ENCODE measurements at places on chromosomes 3 and 15.
A peak's percentile ranks its signal among the peaks of the same experiment; 100 is the strongest.

DNA sequence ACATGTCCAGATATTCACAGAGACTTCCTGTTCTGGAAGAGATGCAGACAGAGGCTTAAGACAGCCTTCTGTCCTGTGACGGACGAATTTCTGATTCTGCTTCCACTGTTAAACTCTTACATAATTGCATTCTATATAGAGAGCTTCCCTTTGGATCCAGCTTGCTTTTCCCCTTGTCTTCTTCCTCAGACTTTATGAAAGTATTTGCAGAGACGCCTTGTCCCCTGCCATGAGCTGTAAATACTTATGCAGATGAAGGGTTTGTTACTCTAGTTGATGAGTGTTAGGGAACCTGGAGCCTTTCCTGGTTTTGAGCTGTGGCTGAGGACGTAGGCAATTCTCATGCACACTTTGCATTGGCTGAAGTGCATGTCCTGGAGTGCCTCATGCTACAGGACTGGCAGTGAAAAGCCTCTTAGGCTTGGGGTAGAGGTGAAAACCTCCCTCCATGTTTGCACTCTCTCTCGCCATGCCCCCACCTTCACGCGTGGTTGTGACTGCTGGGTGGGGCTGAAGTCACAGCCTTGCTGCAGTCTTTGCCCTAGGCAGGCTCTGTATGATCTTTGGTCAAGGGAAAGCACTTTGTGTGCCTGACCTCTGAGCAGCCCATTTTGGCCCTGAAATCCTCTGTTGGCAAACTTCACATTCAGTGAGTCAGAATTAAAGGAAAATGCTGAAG lies 286.6 kb downstream of the PTPRG start:
- DNase-seq: peak; percentile 73

DNA sequence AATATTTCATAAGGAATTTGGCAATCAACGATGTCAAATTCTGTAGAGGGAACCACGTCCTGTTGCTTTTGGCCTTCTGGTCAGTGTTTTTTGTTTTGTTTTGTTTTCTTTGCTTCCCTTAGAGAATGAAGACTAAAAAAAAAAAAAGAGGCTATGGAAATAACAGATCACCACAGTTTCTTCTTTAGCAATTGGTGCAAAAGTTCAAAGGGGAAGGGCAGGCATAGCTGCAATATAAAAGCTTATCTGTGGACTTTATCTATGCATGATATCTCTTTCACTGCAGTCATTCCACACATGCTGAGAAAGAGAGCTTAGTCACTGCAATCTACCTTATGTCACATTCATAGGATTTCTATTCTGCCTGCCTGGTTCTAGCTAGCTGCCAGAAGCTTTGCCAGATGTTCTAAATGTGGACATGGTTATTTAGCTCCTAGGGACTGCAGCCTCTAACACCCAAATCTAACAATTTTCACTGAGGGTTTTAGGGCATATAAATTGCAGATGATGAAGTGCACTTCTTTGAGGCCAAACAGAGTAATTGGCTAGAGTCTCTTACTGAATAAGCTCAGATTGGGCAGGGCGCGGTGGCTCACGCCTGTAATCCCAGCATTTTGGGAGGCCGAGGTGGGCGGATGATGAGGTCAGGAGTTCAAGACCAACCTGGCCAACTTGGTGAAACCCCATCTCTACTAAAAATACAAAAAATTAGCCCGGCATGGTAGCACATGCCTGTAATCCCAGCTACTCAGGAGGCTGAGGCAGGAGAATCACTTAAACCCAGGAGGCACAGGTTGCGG lies 637.2 kb downstream of the NTRK3 start:
- DNase-seq: peak; percentile 83

- DNase-seq: no peak
These were observed 10.0 kb downstream of the MYO5A start for GRCh38 chr15:52518487-52519371.

- peak; percentile 42 for DNase-seq
These were observed 7.1 kb downstream of the CHD2 start for GRCh38 chr15:92907229-92907628.

GRCh38 chr3:58588030-58588614 lies 10.9 kb upstream of the FAM107A start:
- DNase-seq: peak; percentile 69

All from astrocyte of the hippocampus (primary cell).